Skeletal muscle tissue (tissue), 5 donors: ENCODE measurements at places on chromosomes 1 and 21. TPM values are rescaled to one million over a fixed set of nuclear protein-coding genes. Genes with fewer than 3 reads are reported as not detected.

Gene ERG
- 4.7 TPM for total RNA-seq

Gene RASSF5
- total RNA-seq: 3.1 TPM

Gene HFM1
- total RNA-seq: 16.2 TPM

Gene SPRR2A
- total RNA-seq: not detected
